ENCODE measurements at places on chromosomes 2 and 18.

- no peak for DNase-seq
Observed at GRCh38 chr2:201730651-201731285, 32.3 kb upstream of the MPP4 start.

- DNase-seq, result no peak
Observed at GRCh38 chr2:177275040-177275742, 10.7 kb upstream of the NFE2L2 start.

DNA sequence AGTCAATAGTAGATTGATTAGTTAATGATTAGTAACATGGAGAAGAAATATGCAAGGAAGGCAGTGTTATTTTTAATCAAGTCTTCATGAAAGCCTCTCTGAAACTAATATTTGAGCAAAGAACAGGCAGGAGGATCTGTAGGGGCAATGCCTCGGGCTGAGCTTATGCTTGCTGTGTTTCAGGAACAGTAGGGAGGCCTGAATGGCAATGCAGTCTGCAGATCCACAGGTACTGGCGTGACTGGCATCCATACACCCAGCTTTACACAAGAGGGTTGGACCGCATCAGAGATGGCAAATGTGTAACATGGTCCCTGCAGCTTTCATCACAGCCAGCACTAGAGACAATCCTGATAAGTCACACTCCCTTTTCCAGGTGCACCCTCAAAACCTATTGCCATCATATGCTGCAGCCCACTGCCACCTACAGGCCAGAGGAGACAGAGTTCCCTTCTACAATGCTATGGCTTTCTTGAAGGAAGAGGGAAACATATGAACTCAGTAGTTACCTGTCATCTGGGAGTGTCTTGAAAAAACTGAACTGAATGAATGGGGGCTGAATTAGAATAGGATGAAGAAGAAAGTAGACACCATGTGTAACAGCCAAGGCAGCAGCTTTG lies 582.4 kb upstream of the RAB6C start:
- no peak for DNase-seq

- no peak for DNase-seq
Observed at GRCh38 chr2:235773188-235773928, 279.5 kb downstream of the AGAP1 start.

DNA sequence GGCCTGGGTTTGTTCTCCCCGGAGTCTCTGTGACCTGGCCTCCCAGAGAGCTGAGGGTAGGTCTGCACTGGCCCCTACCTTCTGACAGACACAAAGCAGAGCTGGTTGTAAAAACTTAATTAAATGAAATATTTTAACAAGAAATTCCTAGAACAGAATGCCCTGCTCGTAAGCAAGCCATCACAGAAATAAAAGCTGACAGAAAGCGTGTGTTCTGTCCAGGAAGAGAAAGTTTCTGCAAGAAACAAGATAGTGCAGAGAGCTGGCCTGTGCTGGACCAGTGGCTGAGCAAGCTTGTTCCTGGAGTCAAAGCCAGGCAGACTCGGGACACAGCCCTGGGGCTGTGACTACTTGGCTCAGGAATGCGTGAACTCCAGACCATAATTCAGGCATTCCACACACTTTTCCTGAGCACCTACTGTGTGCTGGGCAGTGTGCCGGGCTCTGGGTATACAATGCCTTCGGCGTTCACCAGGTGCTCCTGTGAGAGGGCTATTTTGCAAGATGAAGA lies 51.6 kb downstream of the APOB start:
- no peak for DNase-seq

Data from stimulated activated CD4-positive, alpha-beta T cell treated with anti-CD3 and anti-CD28 coated beads, Interleukin-15, amount 100 ng/mL, for 1 hour (primary cell).